ENCODE measurements at places on chromosomes 3 and 15. TPM values are rescaled to one million over a fixed set of nuclear protein-coding genes. Genes with fewer than 3 reads are reported as not detected.

Gene FRMD5
- not detected for total RNA-seq

Gene PRSS50
- under 0.01 TPM for total RNA-seq

Gene EPB42
- 0.54 TPM for total RNA-seq

- DNase-seq, result no peak
Measured at GRCh38 chr3:142705198-142705597, 18.6 kb upstream of the TRPC1 start.

- no peak for DNase-seq
Measured at GRCh38 chr15:84657748-84658079, 285 bp downstream of the NMB start.

DNA sequence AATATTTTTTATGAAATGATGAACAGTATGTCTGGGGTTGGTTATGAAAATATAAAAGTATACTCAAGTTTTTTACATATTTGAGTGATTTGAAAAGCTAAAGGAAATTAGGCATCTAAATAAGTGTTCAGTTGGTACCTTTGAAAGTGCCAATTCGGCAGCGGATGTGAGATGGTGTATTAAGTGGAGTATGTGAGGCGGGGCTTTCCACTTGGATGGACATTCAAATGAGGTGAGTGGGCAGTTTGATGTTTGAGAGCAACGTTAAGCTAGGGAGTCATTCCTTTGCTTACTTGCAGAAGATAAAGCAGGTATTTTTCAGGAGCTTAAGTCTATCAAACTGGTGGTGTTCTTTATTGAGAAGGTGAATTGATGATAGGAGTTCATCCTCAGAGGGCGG lies 189.0 kb upstream of the GOLIM4 start:
- DNase-seq, result no peak

- DNase-seq, result no peak
Measured at GRCh38 chr15:73936181-73936580, 9.9 kb downstream of the LOXL1 start.

- DNase-seq, result no peak
Measured at GRCh38 chr15:83108266-83109219, 1.1 kb downstream of the TM6SF1 start.

- DNase-seq, result no peak
Measured at GRCh38 chr15:42057799-42058646, 36.3 kb downstream of the PLA2G4D start.

GRCh38 chr3:183764847-183765731 lies 60.3 kb downstream of the MAP6D1 start:
- DNase-seq, result no peak

DNA sequence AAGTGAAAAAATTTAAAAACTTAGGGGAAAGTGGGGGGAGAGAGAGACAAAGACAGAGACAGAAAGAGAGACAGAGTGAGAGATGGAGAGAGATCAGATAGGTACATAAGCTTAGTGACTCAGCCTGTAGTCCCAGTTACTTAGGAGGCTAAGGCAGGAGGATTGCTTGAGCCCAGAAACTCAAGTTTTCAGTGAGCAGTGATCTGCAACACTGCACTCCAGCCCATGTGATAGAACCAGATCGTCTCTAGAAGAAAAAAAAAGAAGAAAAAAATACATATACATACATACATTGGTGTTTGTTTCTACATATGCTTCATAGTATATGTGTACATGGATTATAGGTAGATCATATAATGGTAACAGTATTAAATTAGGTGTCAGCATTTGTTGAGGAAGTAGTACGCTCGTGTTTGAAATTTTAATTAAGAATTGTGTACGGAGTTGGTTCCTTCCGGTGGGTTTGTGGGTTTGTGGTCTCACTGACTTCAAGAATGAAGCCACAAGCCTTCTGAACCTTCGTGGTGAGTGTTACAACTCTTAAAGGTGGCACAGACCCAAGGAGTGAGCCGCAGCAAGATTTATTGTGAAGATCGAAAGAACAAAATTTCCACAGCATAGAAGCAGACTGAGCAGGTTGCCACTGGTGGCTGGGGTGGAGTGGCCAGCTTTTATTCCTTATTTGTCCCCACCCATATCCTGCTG lies 38.3 kb upstream of the SNRPN start:
- DNase-seq, result no peak
